ENCODE measurements at places on chromosomes 13 and 19.

DNA sequence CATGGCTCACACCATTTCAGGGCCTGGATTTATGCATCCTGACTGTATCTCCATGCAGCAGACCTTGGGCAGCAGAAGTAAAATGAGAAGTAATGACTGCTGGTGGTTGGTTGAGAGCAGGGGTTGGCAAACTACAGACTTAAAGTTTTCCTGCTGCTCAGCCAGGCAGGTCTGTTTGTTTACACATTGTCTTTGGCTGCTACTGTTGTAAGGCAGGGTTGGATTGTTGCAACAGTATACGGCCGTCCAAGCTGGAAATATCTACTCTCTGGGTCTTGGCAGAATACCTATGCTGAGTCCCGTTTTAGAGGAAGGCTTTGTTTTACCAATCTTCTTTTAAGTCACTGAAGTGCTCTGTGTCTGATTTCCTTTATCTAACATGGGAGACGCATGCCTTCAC is 13.5 kb downstream of the SNRNP70 start:
- no peak for DNase-seq

- no peak for DNase-seq
Observed at GRCh38 chr13:30832845-30833332, 73.2 kb upstream of the MEDAG start.

DNA sequence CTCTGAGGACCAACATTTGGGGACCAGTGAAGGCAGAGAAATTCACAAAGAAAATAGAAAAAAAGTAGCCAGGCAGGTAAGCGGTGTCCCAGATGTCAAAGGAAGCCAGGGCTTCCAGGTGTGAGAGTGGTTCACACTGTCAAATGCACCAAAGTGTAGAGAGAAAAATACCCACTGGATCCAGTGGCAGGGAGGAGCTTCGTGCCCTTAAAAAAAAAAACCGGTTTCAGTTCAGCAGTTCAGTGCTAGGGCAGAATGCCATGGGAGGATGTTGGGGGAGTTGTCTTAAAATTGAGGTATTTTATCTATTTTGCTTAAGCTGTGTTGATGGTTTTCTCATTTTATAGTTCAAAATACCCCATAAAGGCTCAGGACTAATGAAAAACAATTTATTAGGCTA is 47.8 kb upstream of the C1QTNF9 start:
- DNase-seq: no peak

DNA sequence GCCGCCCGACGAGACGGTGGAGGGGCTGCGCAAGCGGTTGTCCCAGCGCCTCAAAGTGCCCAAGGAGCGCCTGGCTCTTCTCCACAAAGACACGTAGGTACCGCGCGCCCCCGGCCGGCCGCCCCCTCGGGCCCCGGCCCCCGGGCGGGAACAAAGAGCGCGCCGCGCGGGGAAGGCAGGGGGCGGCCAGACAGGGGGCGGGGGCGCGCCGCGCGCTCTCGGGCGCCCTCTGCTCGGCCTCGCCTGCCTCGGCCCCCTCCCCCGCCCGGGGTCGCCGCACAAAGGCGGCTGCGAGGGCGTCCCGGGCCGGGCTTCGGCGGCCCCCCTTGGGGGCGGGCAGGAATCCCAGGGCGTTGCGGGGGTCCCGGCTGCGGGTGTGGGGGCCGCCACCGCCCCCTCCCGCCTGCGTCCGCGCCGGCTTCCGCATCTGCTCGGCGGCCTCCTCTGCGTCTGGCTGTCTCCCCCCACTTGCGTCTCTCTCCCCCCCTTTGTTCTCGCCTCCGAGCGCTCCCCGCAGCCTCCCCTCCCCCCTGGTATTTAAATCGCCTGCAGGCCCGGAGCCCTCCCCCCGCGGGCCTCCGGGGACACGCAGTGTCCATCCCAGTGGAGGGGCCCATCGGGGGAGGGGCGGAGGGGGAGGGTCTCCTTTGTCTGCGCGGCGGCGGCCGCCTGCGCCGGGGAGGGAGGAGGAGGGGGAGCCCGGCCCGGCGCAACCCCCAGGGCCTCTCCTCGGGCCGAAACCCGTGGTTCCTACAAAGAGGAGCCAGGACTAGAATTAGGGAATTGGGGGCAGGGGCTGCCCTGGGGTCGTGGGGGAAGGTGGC is 2.3 kb downstream of the MIDN start:
- peak; percentile 17 for DNase-seq

DNA sequence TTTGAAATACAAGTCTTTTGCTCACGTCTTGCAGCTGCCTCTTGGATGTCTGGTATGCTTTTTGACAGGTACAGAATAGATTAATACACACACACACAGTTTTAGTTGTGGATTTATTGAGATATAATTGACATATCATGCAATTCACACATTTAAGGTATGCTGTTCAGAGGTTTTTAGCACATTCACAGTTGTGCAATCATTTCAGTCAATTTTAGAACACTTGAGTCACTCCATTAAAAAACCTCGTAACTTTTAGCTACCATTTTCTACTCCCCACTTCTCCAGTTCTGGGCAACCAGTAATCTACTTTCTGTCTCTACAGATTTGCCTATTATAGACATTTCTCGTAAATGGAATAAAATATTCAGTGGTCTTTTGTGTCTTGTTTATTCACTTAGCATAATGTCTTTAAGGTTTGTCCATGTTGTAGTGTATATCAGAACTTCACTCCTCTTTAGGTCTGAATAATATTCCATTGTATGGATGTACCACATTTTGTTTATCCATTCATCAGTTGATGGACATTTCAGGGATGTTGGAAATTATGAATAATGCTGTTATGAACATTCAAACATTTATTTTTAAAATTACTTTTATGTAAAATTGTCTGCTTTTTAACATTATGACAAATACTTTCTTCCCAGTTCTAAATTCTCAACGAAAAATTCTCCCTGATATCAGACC is 2.5 kb upstream of the ZMYM2 start:
- no peak for DNase-seq

DNA sequence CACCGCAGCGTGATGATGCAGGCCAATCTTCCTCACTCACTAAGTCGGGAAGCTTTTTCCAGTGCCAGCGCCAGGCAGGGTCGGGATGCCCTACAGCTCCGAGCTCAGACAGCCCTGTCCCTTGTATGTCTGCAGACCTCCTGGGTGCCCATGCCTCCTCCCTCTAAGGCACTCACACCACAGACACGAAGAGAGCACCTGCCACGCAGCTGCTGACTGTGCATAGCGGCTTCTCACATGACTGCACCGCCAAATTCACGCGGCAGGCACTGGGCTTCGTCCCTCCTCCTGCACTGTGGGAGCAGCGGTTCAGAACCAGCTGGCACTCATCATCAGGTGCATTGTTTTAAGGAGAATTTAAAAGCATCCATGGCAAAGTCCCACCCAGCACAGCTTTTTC is 88.1 kb downstream of the SLC7A1 start:
- DNase-seq: no peak

GRCh38 chr13:50388481-50388880 is 373.2 kb downstream of the KCNRG start:
- DNase-seq: no peak

GRCh38 chr19:6801485-6802086 is 29.1 kb downstream of the VAV1 start:
- no peak for DNase-seq

DNA sequence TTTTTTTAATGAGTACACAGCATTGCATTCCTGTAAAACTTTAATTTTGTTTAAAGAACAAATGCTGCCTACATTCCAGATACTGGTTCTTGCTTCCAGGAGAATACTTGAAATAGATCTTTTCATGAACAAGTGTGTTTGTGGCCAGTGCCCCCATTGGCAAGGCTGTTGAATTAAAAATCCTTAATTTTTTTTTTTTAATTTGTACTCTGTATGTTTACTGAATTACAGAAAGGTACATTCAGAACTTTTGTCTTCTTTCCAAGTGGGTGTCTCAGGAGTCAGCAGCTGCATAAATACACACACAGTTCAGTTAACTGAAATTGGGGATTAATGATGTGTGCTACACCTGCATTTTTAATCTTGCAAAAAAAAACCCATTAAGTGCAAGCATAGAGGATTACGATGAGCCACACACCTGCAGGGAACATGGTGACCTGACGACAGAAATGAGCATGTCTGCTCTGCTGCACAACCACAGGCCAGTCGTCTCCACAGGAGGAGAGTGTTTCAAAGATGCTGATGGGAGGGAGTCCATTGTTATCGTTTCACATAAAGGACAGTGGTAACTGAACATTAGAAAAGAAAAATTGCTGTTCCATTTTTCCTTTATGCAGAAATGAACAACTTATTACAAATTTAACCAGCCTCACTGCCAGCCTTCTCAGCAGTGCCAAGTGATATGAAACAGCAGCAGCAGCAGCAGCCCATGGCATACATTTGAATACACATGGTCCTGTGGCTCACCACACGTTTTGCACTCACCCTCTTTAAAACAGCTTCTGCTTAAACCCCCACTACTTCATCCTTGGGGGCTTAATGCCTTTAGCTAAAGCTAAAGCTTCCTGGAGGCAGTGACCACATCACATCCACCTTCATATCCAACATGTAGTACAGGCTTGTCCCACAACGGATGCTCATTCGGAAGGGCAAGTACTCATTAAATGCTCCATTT is 72.3 kb upstream of the RFC3 start:
- DNase-seq: no peak

DNA sequence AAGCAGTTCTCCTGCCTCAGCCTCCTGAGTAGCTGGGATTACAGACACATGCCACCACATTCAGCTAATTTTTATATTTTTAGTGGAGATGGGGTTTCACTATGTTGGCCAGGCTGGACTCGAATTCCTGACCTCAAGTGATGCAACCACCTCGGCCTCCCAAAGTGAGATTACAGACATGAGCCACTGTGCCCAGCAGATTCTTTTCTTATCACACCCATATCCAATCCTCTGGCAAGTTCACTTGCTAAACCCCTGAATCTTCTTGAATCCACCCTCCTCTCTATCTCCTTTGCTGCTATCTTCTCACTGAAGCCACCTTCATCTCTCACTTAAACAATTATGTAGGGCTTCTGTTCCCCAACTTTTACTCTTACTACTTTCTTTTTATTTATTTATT is 17.5 kb downstream of the TMEM143 start:
- DNase-seq: no peak

DNA sequence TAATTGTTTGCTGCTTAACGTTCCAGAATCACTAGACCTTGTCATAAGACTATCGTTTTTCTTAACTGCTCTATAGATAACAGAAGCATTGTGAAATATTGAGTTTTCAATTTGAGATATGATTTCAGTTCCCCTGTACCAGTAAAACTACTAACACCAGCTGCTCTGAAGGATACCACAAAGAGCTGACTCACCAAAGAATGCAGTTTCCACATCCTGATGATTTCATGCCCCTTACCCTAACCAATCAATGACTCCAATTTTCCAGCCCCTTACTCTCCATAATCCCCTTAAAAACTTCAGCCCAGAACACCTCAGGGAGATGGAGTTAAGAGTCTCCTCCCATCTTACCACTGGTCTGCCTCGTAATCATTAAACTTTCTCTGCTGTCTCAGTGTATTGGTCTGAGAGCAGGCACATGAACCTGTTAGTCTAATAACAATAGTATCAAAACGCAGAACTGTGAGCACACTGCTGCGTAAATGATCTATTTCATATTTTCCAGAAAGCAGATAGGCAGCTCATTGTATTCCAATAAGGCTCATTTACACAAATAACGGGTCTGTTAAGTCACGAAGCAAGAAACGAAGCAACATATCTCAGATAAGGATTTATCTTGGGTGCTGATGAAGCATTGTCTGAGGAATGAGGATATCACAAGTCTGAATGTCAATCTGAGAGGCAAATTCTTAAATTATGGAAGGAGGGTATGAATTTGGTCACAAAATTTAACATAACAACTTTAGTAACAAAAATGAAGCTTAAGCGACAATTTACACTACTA is 14.1 kb upstream of the CCNA1 start:
- DNase-seq: no peak

- DNase-seq: no peak
Observed at GRCh38 chr13:25110956-25111584, 15.1 kb downstream of the PABPC3 start.

- DNase-seq: no peak
Observed at GRCh38 chr13:95745752-95746151, 68.8 kb downstream of the DNAJC3 start.

DNA sequence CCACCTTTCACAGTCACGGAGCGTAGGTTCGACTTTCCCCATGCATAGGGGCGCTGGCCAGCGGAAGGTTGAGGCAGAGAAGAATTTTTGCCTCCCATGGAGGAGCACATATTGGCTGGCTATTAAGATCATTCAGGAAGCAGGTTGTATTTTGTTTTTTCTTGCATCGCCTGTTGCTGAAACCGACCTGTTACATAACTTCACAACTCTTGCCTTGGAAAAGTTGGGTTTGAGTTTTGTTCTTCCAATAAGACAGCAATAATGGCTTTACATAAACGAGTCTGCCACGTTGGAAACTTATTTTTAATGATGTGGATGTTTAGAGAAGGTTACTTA is 1.4 kb downstream of the UPF1 start:
- no peak for DNase-seq

GRCh38 chr13:113947311-113948033 is 26.4 kb downstream of the C13orf46 start:
- DNase-seq: no peak

GRCh38 chr13:85009447-85009846 is 789.8 kb downstream of the SLITRK6 start:
- no peak for DNase-seq

DNA sequence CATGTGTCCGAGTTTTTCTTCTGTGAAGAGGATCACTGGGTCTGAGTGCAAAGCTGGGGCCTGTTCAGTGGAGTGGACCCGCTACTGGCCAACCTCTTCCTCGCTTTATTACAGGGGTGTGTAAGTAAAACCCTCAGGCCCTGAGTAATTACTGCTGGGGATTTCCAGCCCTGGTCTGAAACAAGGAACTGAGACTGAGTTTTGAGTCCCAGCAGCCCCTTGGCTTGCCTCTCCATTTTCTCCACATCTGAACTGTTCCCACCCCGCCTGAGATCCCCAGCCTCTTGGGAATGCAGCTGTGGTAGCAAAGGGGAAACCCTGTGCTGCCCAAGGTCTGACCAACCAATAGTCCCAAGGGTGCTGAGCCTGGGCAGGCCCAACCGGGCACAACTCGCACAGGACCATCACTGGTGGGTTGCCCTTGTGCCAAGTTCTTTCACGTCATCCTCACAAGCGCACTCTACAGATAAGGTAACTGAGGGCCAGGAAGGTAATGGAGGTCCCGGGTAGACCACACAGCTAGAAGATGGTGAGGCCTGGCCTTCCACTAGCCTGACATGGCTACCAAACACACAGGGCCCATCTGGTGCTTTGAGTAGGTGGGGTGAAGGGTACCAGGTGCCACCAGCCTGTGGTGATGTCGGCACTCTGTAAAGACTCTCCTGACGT is 13.7 kb upstream of the SLC35E1 start:
- DNase-seq: no peak

- DNase-seq: no peak
Observed at GRCh38 chr13:74136084-74136658, 2.0 kb upstream of the KLF12 start.

GRCh38 chr13:24680258-24680920 is at the start of gene ATP12A:
Gene ATP12A (plus strand): TSS chr13:24680408. CDS start chr13:24680744, 336 bp downstream.
- no peak for DNase-seq

Data from NCI-H446 treated with DMSO at 0.1 percent for 48 hours (cell line).